ENCODE measurements at places on chromosomes 7 and 10.

- no peak for DNase-seq
These were observed 102.2 kb upstream of the ANKRD1 start for GRCh38 chr10:91022924-91023699.

DNA sequence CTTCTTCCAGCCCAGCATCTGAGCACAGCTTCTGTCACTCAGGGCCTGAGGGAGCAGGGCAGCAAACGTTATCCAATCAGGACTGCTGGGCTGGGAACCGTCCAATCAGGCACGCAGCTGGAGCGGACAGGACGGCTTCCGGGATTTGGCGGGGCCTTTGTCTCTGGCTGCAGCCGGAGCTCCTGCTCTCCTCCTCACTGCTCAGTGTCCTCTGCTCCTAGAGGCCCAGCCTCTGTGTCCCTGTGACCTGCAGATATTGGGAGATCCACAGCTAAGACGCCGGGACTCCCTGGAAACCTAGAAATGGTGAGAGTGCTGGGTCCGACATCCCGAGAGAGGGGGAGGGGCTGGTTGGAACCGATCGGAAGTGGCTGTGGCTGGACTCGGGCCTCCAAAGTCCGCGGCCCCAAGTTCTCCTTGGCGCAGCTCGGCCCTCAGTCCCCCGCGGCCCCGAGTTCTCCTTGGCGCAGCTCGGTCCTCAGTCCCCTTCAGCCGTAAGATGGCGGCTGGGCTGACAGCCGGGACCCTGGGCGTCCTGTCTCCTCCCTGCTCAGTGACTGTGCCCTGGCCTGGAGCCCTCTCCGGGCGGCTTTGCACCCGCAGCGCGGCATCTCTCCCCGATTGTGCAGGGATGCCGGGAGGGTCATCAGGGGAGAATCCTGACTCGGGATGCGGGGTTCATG lies at the start of gene ZNF107:
Gene ZNF107 (plus strand): TSS at position 154 of the 683 bp plus-strand sequence. CDS start 150 bp downstream, at position 304.
- peak; percentile 90 for DNase-seq

GRCh38 chr7:128453836-128454804 lies 1.6 kb upstream of the HILPDA start:
- DNase-seq: no peak

DNA sequence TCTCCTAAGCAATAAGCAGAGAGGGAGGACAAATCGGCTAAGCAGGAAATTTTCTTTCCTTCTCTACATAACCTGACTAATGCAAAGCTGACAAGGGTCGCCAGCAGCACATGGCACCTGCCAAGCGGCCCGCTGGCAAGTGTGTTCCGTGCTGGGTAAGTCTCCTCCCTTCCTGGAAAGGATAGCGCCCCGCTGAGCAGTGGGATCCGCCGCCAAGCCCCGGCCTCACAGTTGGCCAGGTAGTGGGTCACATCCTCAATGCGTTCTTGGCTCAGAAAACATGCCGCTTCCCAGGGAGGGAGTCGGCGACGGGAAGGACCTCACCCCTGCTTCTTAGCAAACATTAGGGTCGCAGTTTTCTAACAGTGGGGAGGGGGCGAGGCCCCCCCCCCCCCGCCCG lies 488.9 kb upstream of the NUPR2 start:
- no peak for DNase-seq

GRCh38 chr7:90994121-90994520 lies 270.1 kb upstream of the FZD1 start:
- DNase-seq: no peak

GRCh38 chr10:100826983-100827818 lies 81.8 kb downstream of the PAX2 start:
- no peak for DNase-seq

- no peak for DNase-seq
These were observed 5.8 kb downstream of the AP4M1 start for GRCh38 chr7:100107125-100107737.

DNA sequence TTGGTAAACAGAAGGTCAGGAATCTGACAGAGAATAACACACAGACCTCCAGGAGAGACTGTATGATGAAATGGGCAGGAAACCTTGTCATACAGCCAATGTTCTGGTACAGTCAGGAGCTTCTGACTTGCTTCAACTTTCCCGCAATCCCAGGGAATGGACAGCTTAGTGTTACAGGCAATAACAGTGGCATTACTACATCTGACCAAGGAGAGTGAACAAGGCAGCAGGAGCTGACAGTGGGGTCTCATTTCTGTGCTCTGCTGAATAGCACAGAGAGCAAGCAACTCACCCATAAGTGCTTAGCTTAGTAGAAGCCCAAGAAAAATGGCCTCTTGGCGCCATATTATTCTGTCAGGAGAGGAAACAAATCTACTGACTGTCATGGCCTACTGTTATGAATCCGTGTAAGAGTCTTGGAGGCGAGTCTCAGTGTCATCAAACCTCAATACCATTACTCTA lies 186.2 kb upstream of the MTPN start:
- DNase-seq: no peak

DNA sequence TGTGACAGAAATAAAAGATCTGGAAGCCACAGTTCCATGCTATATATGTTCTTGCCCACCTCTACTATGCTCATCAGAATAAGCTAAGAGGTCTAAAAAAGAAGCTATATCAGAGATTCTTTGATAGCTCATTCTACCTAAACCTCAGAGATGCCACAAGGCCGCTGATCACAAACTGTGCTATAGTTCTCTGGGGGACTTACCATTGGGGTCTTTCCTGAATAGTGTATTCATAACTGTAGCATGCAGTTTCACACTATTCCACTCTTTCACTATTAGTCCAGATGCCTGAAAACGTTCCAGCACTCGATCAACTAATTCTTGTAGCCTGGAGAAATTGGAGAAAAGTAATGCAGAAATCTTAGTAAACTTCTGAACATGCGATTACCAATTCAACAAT lies 44.5 kb upstream of the SPOCK2 start:
- no peak for DNase-seq

- DNase-seq: no peak
These were observed 137.9 kb upstream of the CCDC6 start for GRCh38 chr10:60044242-60044641.

DNA sequence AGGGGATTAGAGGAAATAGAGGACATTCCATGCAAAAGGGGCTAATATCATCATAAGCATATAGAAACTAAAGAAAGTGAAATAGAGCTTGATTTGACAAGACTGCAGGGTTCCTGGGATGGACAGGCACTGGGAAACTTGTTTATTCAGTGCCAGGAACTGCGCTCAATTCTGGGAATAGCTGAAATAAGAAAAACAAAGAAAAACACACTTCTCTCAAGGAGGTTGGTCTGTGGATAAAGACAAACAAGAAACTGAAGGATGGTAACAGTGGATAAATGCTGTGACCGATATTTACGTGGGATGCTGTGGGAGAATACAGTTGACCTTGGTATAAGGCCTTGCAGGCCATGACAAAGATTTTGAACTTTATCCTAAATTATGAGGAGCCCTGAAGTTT lies 40.9 kb upstream of the ANLN start:
- DNase-seq: no peak

DNA sequence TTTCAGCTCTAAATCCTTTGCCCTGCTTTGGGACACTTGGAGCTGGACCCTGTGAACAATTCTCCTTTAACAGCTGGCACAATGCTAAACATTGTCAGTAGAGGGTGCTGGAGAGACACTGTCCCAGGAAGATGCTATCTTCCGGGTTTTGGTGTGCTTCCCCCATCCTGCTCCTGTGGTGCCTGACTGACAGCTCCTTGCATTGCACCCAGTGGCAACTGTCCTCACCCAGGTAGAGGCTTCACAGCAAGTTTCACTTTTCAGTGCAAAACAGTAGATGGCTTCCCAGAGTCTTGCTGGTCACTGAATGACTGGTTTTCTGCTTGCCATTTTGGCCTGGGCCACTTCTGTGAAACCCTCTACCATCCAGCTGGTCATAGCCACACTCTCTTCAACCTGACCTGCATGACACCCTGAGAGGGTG lies 77.3 kb downstream of the CDC14C start:
- DNase-seq: peak; percentile 10

DNA sequence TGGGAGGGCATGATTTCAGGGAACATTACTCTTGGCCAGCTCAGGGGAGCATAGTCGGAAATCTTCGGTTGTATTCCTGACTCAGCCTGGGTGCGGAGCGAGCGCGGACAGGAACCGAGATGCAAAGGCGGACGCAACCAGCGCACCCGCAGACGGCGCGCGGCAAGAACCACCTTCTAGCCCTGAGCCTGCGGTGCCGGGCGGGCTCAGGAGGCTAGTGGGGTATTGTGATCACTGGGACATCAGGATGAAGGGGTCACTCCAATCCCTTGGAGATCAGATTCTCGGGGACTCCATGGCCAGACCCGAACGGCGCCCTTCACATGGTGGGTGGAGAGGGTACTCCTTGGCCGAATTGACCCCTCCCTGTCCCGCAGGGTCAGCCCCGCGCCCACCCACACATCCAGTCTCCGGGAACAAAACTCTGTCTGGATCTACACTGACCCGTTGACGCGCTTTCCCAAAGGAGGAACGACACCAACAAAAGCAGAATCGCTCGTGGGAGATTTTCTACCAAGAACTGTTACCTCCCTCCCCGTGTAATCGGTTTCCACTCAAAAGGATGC lies 730.5 kb downstream of the ZWINT start:
- DNase-seq: no peak

DNA sequence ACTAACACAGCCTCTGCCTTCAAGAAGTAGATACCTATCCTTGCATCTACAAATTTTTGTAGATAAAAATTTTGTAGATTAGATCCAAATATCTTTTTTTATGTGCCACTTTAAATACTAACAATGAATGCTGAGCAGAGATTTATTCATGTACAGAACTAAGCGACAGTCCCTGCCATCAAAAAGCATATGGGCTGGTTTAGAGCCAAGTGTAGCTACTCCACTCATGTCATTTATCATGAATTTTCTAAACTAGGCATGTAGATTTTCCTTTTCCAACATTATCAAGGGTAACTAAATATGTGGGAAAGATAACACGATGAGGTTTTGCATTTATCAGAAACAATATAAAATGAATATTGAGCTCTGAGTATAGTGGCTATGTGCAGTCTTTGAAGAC lies 857.5 kb downstream of the XPNPEP1 start:
- no peak for DNase-seq

DNA sequence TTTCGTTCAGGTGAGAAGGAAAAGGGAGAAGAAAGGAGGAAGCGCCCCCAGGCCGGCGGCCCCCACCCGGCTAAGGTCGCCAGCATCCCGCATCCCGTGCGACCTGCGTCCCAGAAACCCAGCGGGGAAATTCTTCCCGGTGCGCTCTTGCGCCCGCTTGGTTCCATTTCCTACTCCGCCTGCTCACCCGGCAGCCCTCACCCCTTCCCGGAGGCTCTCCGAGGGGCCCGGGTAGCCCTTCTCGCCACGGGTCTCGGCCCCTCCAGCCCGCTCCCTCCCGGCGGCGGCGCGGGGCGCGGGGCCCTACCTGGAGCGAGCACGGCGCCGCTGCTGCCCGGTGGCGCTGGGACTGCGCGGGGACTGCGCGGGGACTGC lies at the start of gene PRKCQ:
Gene PRKCQ (minus strand): TSS at position 373 of the 375 bp plus-strand sequence. CDS start 65,141 bp downstream, outside the sequence.
- DNase-seq: no peak

DNA sequence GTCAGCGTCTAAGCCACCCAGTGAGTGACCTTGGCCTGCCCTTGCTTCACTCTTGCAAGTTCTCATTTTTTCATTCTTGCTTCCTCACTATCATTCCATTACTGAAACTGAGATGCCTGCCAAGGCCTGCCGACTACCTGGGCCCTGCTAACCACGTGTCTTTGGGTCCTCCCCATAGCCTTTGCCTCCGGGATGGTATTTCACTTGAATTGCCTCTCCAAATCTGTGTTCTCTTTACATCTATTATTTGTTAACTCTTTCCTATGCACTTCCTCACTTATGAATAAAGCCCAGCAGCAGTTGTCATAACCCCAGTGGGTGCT lies 234.6 kb downstream of the SNX10 start:
- no peak for DNase-seq

DNA sequence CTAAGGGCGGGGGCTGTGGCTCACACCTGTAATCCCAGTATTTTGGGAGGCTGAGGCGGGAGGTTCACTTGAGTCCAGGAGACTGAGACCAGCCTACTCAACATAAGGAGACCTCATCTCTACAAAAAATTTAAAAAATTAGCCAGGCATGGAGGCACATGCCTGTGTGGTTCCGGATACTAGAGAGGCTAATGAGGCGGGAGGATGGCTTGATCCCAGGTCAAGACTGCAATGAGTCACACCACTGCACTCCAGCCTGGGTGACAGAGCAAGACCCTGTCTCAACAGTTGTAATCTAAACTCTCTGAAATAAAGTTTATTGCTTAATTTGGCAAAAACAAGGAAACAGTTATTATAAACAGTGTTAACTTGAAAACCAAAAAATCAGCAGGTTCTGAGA lies 123.3 kb downstream of the USP6NL start:
- DNase-seq: no peak

GRCh38 chr7:128833946-128834325 lies 3.7 kb downstream of the FLNC start:
- no peak for DNase-seq

- no peak for DNase-seq
These were observed 47.2 kb downstream of the CAMK1D start for GRCh38 chr10:12396567-12396966.
